ENCODE measurements at places on chromosomes 1 and 21.
A peak's percentile ranks its signal among the peaks of the same experiment; 100 is the strongest.

- DNase-seq = no peak
Observed at GRCh38 chr1:85427849-85428248, 37.1 kb downstream of the DDAH1 start.

DNA sequence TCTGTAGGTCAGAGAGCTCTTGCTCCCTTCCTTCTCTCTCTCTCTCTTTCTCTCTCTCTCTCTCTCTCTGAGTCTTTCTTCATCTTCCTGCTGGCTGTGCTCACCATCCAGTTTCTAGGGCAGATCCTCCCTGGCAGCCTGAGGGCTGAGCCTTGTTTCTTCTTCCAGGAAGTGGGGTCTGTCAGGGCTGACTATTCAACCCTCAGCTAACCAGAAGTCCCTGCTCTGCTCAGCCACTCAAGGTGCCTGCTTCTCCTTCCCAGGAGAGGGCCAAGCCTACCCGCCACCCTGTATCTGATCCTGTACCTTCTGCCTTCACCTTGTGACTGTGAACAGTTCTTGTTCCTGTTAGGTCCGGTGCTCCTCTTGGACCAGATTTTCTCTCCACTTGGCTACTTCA, 107.6 kb upstream of the ETV3 start:
- DNase-seq = no peak

GRCh38 chr1:230814949-230815692, 53.2 kb downstream of the C1orf198 start:
- DNase-seq = no peak

GRCh38 chr1:9389968-9390367, 97.3 kb downstream of the SPSB1 start:
- DNase-seq = no peak

DNA sequence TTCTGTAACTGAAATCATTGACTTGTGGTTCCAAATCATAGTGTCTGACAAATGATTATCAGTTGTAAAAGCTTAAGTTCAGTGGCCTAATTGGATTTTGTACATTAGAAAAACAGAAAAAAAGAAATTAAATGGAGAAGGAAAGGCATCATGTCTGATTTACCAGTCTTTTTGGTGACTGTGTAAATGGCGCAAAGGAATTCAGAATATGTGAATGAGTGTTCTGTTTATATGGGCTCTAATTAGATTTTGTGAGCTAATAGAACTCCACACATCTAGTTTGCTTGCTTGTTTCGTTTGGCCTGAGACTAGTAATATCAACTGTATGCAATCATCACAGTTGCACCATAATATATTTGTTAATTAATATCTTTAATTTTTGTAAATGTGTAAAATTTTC, 151.7 kb downstream of the PLA2G4A start:
- no peak for DNase-seq

DNA sequence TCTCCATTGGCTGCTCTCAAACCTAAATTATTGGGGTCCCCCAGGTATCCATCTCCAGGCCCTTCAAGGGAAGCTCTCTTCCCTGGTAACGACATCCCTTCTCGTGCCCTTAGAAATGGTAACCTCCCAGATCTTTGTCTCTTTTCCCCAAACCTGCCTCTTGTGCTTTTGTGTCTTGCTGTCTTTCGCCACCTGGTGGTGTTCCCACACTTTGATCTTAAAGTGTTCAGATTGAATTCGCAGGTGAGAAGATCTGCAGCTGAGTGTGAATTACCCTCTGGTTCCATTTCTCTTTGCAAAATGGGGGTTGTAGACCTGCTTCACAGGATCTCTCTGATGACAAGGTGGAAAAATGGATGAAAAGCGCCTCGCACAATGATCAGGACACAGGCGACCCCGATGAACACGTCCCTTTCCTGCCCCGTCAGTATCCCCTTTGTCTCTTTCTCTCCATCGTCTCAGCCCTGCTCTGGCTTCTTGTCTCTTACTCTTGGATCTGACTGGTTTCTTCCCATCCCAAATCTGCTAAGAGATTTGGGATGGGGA, 53.1 kb downstream of the DOP1B start:
- DNase-seq = no peak

- peak; percentile 16 for DNase-seq
Observed at GRCh38 chr1:159071970-159072582, 4.5 kb downstream of the AIM2 start.

- DNase-seq = no peak
Observed at GRCh38 chr1:27621051-27621920, 13.7 kb downstream of the FGR start.

DNA sequence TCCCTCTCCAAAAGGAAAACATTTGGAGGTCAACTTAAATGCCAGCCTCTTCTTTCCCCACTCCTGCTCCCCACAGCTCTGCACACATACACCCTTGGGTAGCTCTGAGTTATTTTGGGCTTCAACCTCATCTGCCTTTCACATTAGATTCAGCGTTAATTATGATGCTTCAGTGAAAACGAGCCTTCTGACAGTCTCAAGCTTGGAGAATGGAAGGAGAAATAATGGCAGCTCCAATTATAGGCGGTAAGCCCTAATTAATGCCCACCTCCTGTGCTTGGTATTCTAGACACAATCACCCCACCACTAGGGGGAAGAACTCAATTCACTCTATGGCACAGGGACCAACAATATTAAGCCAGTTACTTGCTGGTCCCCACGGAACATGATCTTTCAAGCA, 397.9 kb downstream of the BRINP2 start:
- DNase-seq = no peak

- peak; percentile 80 for DNase-seq
Observed at GRCh38 chr1:41917835-41918449, 780 bp downstream of the HIVEP3 start.

- DNase-seq = no peak
Observed at GRCh38 chr1:102535829-102536505, 539.2 kb upstream of the OLFM3 start.

DNA sequence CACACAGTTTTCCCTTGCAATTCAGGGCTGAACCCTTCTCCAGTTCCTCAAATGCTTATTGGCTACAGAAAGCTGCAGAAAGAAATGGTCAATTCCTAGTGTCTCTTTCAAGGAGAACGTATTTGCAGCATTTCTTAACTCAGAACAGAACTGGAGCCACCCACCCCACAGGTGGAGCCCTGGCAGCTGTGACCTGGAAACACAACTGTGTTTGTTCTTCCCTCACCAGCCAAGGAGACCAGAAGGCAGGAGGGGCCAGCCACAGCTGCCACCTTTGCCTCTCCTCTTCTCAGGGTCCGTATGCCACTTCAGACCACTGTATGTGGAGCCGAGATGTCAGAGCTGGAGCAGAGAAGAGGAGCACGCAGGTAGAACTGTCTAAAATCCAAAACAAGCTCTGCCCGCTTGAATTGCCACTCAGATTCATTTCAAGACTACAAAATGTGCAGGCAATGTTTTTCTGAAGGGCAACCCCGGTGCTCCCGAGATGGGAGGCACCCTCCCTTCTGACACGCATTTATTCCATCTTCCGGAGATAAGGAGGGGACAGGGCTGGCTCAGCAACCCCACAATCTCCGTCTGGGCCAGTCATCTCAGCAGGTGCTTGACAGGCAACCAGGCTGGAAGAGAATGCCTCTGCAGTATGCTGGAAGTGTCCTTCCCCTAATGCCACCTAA, 16.7 kb downstream of the CD247 start:
- DNase-seq = no peak

- DNase-seq = no peak
Observed at GRCh38 chr1:185398599-185398998, 81.6 kb upstream of the IVNS1ABP start.

DNA sequence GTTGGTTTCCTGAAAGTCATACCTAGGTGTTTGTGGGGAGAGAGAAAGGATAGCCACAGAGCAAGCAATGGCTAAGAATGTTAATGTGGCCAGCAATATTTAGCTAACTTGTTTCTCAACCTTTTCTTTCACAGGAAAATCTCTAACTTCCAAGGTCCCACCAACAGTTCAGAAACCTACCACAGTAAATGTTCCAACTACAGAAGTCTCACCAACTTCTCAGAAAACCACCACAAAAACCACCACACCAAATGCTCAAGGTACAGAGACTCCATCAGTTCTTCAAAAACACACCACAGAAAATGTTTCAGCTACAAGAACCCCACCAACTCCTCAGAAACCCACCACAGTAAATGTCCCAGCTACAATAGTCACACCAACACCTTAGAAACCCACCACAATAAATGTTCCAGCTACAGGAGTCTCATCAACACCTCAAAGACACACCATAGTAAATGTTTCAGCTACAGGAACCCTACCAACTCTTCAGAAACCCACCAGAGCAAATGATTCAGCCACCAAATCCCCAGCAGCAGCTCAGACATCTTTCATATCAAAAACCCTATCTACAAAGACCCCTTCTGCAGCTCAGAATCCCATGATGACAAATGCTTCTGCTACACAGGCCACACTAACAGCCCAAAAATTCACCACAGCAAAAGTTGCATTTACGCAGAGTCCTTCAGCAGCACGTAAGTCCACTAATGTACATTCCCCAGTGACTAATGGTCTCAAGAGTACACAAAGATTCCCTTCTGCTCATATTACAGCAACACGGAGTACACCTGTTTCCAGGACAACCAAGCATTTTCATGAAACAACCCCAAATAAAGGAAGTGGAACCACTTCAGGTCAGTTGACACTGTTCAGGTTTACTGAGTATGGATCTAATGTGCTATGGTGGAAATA, 15.3 kb downstream of the CD55 start:
- no peak for DNase-seq

- DNase-seq = no peak
Observed at GRCh38 chr21:33674226-33674625, 31.9 kb downstream of the ITSN1 start.

GRCh38 chr1:206035027-206035426, 11.3 kb upstream of the CTSE start:
- no peak for DNase-seq

DNA sequence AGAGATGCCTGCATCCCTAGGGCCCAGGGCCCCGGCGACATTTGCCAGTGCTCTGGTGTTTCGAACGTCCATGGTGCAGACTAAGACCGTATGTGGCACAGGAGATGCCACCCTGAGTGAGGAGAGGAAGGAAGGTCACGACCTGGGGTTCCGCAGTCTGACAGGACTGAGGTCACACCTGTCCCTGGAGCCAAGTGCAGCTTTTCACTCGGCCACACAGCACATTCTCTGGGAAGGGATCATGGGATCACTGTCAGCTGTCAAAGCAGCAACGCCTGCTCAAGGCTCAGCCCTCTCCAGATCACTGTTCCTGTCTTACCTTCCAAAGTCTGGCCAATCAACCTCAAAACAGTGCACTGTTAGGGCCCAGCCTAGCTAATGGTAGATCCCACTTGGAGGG, 243.6 kb downstream of the SIPA1L2 start:
- no peak for DNase-seq

DNA sequence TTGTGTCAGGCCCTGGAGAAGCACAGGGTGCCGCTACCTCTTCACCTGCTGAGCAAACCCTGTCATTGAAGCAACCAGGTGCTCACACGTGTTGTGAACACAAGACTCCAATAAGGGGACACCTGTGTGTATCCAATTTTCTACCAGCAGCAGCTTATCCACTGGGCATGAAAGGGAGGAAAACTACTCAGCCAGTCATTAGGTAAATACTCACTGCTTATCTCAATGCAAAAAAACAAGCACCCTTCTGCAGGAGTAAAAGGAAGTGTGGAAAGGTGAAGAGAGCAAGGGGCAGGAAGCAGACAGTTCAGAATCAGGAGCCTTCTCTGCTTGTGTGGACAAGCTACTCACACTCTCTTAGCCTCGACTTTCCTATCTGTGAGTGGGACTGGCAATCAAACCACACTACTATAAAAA, 148.9 kb downstream of the ETS2 start:
- no peak for DNase-seq

- DNase-seq = no peak
Observed at GRCh38 chr1:217072926-217073325, 349.7 kb upstream of the ESRRG start.

Measured in nephron progenitor cell (in vitro differentiated cells).